ENCODE measurements at places on chromosomes 16 and 17.

DNA sequence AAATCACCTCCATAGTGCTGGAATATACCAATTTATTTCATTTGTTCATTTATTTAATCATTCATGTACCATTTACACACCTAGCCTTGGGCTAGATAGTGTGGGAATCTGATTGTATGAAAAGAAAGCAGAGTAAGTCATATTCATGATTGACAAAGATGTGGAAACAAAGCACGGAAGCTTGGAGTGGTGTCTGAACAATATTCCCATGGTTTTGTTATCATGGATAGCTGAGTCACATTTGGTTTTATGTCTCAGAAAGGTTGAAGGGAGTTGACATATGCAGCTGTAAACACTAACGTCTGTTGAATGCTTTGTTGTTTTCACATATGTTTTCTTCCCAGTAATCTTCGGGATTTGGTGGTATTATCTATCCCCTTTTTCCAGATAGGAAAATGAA is 76.6 kb downstream of the MAP2K4 start:
- DNase-seq = no peak

GRCh38 chr17:42928714-42929496 is 28.3 kb downstream of the G6PC1 start:
- DNase-seq = peak; percentile 47

DNA sequence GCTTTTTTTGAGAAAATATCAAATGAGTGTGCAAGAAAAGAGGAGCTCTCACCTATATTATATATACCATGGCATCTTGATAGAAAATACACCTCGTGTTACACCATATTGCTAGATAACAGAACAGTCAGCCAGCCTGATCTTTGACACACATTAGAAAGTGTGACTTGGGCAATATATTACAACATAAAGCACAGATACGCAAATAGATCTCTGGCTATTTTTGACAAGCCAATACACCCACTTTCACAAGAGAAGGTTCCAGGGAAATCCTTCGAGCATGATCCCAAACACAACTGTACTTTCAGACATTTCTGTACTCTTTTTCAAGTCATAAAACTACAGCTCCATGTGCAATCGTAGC is 9.4 kb downstream of the GGA2 start:
- DNase-seq = no peak

- DNase-seq = no peak
Observed at GRCh38 chr16:11163761-11164261, 92.2 kb downstream of the SOCS1 start.

DNA sequence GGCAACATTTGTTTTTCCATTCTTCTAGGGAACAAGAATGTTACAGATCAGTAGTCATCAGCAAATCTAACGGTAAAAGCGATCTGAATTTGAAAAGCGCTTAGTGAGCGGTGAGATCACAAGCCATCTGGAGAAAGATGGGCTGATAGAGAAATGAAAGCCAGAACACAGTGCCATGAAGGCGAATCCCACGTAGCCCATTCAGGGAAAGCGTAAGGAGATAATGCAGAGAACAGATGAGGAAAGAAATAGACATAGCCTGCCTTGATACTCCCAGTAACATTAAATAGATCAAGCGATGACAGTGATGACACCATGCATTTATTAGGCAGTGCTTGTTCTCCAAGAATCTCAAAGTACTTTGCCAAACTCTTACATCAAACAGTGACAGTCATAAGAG is 183.1 kb upstream of the PSMD7 start:
- DNase-seq = no peak

DNA sequence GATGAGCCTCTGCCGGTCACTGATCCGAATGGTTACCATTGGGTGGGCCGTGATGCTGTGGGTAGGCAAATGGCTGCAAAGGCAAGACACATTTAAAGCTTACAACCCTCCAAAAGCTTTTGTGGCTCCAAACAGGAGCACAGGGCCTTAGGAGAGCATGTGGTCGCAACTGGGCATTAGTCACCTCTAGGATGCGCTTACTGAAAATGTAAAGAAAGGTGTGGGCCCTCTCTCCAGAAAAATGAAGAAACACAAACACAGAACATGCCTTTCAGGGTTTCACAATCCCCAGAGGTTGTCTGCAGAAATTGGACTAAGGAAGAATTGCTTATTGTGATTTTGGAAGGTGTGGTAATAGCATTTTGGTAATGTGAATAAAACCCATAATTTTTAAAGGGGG is 86.7 kb upstream of the ATP2A3 start:
- no peak for DNase-seq

DNA sequence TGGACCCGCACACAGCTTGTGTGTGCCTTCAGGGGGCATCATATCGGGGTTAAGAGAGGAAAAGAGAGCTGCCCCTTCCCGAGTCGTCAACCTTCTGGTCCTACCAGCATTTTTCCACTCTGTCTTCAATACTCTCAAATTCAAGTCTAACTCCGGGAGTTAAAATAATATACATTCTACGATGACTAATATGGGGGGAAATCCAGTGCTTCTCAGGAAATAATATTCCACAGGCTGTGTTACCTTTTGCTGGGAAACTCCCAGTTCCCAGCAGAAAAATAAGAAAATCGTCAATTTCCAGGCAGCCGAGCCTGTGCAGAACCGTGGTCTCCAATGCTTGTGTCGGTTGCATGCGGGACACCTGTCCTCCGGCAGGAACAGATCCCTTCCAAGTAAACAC is 105.0 kb upstream of the FOXF1 start:
- no peak for DNase-seq

DNA sequence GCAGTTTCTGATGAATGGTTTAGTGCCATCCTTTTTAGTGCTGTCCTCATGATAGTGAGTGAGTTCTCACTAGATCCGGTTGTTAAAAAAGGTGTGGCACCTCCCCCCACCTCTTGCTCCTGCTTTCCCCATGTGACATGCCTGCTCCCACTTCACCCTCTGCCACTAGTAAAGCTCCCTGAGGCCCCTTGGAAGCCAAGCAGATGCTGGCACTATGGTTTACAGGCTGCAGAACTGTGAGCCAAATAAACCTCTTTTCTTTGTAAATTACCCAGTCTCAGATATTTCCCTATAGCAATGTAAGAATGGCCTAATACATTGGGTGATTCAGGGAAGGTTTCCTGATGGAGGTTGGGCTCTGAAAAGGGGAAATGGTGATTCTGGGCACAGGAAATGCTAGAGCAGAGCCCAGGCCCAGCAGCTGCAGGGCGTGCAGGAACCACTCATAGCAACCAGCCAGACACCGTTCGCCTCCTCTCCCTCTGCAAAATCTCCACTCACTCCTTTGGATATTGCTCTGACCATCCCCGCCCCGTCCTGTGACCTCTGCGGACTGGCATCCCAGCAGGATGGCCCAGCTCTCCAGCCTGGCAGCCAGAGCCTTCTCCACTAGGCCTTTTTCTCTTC is 2.6 kb upstream of the ADORA2B start:
- no peak for DNase-seq

DNA sequence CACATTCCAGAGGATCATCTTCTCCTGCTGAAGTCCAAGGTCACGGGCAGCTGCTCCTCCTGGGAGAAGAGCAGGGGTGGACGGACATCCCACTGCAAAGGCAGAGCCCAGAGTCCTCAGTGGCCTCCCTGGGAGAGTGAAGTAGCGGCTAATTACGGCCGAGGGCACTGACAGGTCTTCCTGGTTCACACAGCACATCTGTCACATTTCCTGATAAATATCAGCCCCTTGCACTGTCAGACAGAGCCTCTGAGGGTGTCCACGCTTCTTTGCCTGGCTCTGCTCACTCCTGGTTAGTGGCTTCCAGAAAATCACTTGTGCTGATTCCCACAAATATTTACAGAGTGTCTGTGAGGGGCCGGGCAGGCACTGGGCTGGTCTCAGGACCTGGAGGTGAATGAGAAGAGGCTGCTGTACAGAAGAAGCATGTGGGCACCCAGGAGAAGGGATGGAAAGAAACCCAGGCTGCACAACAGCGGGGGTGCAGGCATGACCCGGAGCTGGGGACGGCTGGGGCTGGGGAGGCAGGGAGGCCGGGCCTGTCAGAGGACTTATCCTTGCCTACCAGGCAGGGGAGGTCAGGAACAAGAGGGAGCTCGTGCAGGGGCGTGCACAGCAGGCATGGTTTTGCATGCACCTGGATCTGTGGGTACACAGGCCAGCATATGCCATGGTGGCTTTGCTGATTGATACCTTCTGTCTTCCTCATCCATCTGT is 258.2 kb upstream of the TNRC6C start:
- DNase-seq = no peak

- DNase-seq = no peak
Observed at GRCh38 chr16:48450367-48450766, 65.2 kb upstream of the SIAH1 start.

DNA sequence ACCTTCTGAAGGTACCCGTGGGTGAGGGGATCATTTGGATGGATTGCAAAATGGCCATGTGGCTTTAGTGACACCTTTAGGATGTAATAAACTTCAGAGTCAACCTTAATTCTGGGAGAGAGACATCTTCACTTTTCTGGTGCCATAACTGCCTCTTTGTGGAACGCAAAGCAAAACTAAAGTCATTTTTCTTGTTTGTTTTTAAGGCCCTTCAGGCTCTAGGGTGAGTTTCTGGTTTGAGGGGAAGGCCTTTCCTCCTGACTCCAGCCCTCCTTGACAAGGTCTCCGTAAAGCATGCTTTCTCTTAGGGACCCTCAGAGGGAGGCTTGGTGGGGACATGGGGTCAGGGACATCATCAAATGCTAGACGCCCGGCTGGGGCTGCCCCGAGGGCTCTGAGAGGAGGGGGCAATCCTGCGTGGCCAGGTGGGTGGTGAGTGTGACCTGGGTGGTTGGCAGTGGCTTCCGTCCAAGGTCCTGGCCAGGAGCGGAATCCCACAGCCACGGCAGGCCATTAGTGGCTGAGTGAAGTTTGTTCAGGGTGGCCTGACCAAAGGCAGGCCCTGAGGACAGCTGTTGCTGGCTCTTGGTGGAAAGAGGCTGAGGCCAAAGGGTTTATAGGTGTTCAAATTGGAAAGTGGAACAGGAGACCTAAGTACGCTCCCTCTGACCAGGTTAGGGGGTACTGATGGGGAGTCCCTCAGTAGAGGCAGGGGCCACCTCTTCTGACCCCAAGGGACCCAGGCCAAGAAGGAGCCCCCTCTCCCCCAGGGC is 112.2 kb downstream of the METRNL start:
- DNase-seq = no peak

- DNase-seq = no peak
Observed at GRCh38 chr17:68297195-68297594, 5.9 kb downstream of the ARSG start.

GRCh38 chr16:54503856-54504219 is 217.3 kb upstream of the IRX3 start:
- no peak for DNase-seq

DNA sequence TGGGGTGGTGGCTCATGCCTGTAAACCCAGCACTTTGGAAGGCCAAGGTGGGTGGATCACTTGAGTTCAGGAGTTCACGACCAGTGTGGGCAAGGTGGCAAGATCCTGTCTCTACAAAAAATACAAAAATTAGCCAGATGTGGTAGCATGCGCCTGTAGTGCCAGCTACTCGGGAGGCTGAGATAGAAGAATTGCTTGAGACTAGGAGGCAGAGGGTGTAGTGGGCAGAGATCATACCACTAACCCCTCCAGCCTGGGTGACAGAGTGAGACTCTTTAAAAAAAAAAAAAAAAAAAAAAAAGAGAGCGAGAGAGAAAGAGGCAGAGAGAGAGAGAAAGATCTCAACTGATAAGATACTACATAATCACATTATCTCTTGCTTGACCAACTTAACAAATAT is 45.9 kb downstream of the KANSL1 start:
- no peak for DNase-seq

GRCh38 chr17:76781056-76781982 is 43.4 kb downstream of the MFSD11 start:
- no peak for DNase-seq

- no peak for DNase-seq
Observed at GRCh38 chr16:58077796-58078195, 51.4 kb downstream of the CFAP20 start.

GRCh38 chr16:88681084-88681680 is 5.1 kb downstream of the SNAI3 start:
- no peak for DNase-seq

- no peak for DNase-seq
Observed at GRCh38 chr16:56626685-56627084, 1.1 kb downstream of the MT1E start.

GRCh38 chr17:30831663-30832437 is at the start of gene ATAD5:
TSS of gene ATAD5 (plus strand) at chr17:30831966. CDS start at chr17:30832348, 382 bp downstream.
- DNase-seq = peak; percentile 80

DNA sequence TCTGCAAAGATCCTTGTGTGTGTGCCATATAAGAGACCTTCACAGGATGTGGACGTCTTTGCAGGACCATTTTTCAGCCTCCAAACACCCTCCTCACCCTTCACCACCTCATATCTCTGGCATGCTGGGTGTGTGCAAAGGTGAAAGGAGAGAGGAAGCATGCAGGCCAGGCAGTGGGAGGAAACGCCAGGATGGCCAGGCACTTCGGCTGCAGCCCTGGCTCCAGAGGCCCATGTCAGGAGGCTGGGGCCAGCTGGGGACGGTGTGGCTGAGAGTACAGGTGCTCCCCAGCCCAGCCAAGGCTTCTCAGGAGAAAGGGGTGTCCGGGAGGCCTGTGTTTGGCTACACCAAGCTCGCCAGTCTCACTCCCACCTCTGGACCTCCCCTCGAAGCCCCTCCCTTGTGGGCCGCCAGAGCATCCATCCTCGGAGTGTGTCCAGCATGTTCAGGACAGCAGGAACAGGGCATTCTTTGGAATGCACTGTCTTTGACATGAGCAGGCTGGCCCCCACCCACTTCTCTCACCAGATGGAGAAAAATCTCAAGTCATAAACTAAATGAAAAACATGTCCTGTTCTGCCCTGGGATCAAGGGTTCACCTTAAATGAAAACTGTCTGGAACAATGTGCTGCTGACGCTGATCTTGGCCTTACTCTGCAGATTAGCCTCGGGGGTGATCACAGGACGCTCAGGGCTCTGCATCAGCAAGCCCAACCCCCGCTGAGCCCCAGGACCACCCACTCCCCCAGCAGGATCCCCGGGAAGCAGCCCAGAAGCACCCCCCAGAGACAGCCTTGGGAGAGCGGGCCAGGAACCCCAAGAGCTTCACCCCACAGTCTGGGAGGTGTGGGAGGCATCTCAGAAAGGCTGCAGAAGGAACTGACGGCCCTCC is 15.9 kb downstream of the PEMT start:
- DNase-seq = no peak

- DNase-seq = peak; percentile 81
Observed at GRCh38 chr17:3964203-3965117, at the start of gene ATP2A3. TSS of gene ATP2A3 (minus strand) at chr17:3964437. CDS start at chr17:3964291, 146 bp downstream.

DNA sequence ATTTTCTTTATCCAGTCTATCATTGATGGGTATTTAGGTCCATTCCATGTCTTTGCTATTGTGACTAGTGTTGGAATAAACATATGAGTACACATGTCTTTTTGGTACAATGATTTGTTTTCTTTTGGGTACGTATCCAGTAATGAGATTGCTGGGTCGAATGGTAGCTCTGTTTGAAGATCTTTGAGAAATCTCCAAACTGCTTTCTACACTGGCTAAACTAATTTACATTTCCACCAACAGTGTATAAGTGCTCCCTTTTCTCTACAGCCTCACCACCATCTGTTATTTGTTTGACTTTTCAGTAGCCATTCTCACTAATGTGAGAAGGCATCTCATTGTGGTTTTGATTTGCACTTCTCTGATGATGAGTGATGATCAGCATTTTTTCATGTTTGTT is 103.7 kb downstream of the GOSR1 start:
- DNase-seq = no peak

- DNase-seq = no peak
Observed at GRCh38 chr17:48110761-48111160, 3.2 kb downstream of the SNX11 start.

All from NCI-H510A treated with DMSO at 0.1 percent for 48 hours (cell line).